ENCODE measurements at places on chromosomes 16 and 17.

- no peak for DNase-seq
Observed at GRCh38 chr17:81890447-81891302, 711 bp downstream of the ALYREF start.

DNA sequence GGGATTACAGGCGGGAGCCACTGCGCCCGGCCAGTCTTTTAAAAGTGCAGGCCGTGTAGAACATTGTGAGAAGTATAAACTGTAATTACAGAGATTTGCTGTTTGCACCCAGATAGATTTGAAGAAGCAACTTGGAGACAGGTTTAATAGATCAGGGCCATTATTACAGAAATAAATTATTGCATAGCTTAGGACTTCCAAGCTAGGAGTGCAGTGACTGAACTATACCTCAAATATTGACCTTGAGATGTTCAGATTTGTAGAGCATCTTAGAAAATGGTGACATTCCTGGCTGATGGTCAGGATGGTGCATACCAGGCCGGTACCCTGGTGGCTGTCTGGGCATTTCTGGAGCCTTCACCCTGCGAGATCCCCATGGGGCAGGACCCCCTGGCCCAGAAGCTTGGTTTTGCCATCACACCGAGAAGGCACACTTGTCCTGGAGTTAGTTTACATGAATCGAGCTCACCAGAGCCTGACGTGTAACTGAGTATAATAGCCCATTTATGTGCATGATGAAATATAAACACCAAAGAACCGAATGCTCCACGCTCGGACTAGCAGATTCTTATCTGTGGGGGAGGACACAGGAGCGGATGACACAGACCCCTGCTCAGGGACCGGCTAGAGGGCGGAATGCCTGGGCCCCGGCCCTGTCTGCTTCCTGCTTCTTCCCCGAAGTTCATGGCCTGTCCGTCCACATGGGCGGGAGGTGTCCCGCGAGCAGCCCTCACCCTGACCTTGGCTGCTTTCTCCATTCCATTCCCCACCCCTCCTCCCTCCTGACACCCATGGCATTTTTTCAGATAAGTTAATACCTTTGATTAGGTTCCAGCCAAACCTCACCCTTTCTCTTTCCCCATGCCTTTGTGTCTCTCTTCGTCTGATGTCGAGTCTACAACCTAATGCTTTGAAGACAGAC, 32.1 kb downstream of the CCDC40 start:
- DNase-seq = no peak

DNA sequence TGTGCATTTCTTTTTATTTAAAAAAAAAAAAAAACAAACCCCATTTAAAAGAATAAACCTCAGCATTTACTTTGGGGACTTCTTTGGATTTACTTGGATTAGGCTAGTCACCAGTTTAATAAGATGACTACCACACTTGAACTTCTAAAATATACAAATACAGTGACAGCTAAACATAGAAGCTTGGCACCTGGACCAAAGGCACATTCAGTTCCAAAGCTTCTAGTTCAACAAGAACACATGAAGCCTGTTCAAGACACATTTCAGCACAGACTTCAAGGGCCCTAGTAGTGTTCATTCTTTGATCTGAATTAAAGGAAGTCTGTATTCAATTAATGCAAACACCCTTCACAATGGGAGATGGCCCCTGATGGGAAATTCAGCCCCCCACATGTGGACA, 11.6 kb upstream of the ROGDI start:
- no peak for DNase-seq

- DNase-seq = no peak
Observed at GRCh38 chr16:74261068-74261467, 35.5 kb upstream of the PSMD7 start.

DNA sequence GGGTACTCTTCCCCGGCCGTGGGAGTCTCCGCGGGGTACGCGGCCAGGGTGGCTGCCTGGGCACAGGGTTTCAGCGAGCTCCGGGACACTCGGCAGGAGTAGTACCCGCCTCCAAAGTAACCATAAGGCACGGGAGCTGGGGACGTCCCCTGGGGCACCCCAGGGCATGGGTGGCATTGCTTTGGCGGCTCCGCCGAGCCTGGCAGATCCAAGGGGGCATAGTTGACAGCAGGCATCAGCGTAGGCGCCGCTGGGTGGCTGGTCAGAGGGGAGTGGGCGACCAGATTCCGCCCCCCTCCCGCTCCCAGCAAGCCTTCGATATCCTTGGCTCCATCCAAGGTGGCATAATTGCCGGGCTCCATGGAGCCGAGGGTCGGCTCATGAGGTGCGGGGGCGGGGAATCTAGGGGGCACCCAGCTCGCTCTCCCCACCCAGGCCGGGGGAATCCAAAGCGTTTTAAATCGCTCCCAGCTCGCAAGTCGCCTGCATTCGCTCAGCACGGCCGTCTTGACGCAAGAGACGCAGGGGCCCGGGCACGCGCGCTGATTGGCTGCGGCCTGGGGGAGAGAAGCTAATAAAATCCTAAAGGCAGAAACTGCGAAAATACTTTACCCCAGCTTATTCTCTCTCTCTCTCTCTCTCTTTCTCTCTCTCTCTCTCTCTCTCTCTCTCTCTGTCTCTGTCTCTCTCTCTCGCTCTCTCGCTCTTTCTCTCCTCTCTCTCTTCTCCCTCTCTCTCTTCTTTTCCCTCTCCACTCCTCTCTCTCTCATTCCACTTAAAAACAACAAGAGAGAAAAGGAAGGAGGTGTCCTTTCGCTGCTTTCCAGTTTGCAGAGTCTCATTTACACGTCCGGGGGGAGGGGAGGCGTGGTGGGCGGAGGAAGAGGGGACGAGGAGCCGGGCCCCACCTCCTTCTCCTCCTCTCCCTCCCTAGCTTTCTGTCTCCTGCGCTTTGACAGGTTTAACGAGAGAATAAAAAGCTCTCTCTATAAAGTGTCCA, at the start of gene HOXB13:
Gene HOXB13, minus strand, starts transcription at position 519 of the 1,000 bp plus-strand sequence. Its CDS starts 157 bp downstream, at position 362.
- peak; percentile 90 for DNase-seq

- DNase-seq = no peak
Observed at GRCh38 chr17:6599364-6599763, 41.1 kb downstream of the KIAA0753 start.

DNA sequence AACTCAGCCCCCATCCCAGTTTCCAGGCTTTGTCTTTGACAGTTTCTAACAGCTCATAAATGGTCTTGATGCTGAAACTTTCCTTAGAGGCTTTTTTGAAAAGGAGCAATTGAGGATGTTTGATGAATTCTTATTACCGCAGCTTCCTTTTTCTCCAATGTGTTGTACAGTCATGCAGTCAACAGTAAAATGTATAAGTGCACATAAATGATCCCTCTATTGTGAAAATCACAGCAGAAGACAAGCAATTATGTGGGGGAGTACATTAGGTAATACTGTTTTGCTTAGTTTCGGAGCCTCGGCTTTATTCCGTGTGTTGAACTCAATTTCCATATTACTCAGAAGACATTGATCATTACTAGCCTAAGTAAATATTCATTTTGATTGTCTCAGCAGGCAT, 673.7 kb downstream of the CDH8 start:
- DNase-seq = no peak

- no peak for DNase-seq
Observed at GRCh38 chr16:55655381-55655896, 349 bp upstream of the SLC6A2 start.

- no peak for DNase-seq
Observed at GRCh38 chr17:17425591-17425990, 51.2 kb upstream of the MED9 start.

DNA sequence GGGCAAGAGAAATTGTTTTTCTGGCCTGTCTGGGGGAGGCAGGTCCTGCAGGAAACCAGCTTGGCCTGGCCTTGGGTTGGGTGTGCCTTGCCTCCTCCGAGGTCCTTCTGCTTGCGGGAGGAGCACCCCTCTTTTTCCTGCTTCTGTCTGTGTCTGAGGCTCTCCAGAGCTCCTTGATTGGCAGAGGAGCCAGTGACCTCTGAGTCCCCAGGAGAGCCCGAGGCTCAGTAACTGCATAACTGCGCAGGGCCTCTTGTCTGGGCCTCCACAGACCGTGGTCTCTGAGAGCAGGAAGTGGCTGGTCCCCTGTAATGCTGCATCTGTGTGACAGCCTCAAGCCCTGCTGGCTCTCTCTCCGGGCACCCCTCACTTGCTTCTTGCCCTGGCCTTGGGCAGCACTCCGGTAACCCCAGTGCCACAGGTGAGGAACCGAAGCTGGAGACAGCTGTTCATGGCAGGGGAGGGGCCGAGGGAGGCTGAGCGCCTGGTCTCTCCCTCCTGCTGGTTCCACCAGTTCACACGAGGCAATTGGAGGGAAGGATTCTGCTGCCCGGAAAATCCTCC, 1.6 kb downstream of the CAPN15 start:
- no peak for DNase-seq
